ENCODE measurements at places on chromosomes 4 and X. TPM values are rescaled to one million over a fixed set of nuclear protein-coding genes. Genes with fewer than 3 reads are reported as not detected.

DNA sequence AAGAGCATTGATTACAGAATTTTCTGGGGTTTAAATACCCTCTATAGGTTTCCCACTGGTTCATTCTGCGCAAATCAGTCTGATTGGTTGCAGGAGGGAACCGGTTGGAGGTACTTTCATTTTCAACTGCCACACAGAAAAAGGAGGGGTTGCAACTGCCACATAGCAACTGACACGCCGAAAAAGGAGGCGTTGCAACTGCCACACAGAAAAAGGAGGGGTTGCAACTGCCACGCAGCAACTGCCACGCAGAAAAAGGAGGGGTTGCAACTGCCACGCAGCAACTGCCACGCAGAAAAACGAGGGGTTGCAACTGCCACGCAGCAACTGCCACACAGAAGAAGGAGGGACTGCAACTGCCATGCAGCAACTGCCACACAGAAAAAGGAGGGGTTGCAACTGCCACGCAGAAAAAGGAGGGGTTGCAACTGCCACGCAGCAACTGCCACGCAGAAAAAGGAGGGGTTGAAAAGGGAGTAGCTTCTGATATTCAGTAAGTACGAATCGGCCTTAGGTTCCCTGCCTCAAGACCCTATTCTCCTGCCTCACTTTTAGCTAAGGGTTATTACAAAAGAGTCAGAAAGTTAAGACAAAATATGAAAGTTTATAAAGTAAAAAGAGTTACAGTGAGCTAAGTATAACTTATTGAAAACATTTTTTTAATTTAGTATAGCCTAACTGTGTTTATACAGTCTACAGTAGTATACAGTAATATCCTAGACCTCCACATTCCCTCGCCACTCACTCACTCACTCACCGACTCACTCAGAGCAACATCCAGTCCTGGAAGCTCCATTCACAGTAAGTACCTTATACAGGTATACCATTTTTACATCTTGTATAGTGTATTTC is 431.8 kb downstream of the KCTD8 start:
- DNase-seq: peak; percentile 71

GRCh38 chr4:163473576-163473975 is at the start of gene TKTL2:
TSS of gene TKTL2 (minus strand) at chr4:163473754. CDS start at chr4:163473734, 20 bp downstream.
- no peak for DNase-seq

DNA sequence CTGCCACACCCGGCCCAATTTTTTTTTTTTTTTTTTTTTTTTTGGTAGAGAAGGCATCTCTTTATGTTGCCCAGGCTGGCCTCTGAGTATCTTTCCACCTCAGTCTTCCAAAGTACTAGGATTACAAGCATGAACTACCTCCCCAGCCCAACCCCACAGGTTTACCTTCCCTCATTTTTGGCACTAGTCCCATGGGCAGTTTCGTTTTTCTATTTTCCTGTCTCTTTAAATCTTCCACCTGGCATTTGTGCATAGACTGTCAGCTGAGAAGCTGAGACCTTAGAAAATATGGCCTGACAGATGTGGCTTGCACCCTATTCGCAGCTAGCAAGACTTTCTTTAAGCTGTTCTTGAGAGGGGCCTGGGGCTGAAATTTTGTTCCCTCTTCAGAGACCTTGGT is 27.9 kb downstream of the TNIP2 start:
- DNase-seq: no peak

The NKX3-2 gene
- 0.03 TPM for total RNA-seq

DNA sequence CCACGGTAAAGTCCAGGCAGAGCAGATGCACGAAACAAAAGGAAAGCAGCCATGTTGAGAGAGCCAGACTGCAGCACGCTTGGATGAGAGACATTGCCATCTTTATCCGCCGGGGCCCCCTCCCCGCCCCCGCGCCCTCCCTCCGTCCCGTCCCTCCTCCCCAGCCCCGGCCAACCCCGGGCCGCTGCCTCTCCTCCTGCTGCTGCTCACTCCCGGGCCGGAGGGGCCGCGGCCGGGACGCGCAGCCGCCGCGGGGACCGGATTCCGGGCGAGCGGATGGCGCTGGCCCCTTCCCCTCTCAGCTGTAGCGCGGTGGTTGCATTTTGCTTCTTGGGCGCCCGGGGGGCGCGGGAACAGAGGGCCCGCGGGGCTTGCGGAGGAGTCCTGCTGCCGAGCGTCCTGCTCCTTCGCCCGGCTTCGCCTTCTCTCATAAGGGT is 542 bp downstream of the RNF150 start:
- peak; percentile 6 for DNase-seq

- DNase-seq: no peak
These were observed 72.5 kb downstream of the FAT1 start for GRCh38 chr4:186651181-186651603.

GRCh38 chr4:71584585-71584984 is 199.3 kb downstream of the GC start:
- DNase-seq: no peak

GRCh38 chr4:180281724-180282123 is 1961.5 kb upstream of the TENM3 start:
- no peak for DNase-seq

DNA sequence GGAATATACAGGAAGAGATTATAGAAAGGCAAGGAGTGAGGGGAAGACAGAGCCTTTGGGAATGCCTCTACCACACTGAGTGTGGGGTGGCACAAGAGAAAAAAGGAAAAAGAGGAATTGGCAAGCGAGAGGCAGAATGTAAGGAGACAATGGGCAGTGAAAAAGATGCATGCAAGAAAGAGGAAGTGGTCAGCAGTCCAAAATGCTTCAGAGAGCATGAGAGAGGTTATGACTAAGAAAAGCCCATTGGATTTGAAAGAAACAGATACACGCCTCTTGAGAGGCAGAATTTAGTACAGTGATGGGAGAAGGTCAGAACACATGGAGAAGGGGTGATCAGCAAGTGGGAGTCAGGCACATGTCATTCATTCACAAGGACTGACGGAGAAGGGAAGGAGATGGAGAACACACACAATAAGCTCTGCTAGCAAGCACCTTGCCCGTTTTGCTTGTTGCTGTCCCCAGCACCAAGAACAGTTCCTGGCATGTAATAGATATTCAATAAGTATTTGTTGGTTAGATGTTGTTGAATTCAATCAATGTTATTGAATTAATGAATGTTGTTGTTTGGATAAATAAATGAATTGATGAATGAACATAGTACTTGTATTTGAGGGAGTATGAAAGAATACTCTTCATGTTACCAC is 6.3 kb downstream of the DCHS2 start:
- peak; percentile 1 for DNase-seq

DNA sequence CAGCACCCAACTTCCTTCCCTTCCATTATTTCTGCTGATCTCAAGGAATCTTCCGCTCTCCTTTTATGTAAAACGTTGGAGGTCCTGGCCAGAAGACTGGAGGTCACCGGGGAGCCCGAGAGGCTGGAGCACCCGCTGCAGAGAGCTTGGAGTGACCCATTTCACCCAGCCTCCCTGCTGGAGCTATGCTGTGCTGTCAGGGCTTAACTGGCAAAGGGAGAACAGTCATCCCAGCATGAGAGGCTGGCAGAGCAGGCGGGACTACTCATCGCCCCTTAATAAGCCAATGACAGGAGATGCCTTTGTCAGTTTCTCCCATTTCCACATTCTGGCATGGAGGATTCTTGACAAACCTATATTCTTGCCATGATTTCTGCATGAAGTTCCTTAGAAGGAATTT is 98.9 kb downstream of the GATB start:
- no peak for DNase-seq

DNA sequence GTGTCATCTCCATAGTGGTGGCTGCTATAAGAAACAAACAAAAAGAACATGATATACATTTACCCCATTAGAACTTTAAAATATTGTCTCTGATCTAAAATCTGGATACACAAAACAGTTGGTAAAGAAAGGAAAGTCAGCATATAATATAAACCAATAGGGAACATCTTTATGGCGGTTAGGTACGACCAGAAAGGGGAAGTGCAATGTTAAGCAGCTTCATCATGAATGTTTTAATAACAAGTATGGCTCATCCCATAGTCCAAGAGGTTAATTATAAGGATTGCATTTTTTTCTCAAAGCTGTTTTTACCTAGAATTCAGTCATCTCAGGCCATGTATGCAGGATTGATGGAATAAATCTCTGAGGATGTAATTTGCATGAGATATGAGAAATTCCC is 1869.7 kb downstream of the PCDH7 start:
- no peak for DNase-seq

The ARMCX1 gene
- 11.2 TPM for total RNA-seq

- DNase-seq: no peak
These were observed 124.7 kb upstream of the LNX1 start for GRCh38 chr4:53716011-53716410.

DNA sequence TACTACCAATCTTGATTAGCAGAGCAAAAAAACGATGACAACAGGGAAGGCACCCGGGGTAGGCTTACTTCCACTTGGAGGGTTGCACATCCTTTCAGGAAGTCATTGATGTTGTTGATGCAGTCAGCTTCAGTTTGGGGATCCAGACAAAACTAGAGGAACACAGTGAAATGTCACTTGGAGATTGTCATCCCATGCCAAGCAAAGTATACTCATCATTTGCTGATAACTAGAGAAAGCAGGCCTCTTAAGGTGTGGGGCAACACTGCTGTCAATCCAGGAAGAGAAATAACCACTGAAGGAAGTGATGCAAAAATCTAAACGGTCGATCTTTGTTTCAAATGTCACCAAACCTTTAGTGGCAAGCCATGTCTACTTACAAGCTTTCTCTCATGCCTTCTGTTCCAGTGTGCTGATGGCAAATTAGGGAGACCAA is 1.4 kb downstream of the ARHGEF6 start:
- DNase-seq: no peak

GRCh38 chrX:135170877-135171519 is at the start of gene CT55:
TSS of gene CT55 (minus strand) at chrX:135171398. CDS start at chrX:135171171, 227 bp downstream.
- no peak for DNase-seq

The SPIN2A gene
- total RNA-seq: 0.16 TPM

The ZCCHC12 gene
- not detected for total RNA-seq

- DNase-seq: no peak
These were observed 404.2 kb downstream of the KCNIP4 start for GRCh38 chr4:21544415-21544814.

GRCh38 chr4:158782551-158783360 is 13.9 kb downstream of the FNIP2 start:
- no peak for DNase-seq

The EREG gene
- total RNA-seq: 0.02 TPM

- no peak for DNase-seq
These were observed 3.6 kb downstream of the SASH3 start for GRCh38 chrX:129783291-129783713.

DNA sequence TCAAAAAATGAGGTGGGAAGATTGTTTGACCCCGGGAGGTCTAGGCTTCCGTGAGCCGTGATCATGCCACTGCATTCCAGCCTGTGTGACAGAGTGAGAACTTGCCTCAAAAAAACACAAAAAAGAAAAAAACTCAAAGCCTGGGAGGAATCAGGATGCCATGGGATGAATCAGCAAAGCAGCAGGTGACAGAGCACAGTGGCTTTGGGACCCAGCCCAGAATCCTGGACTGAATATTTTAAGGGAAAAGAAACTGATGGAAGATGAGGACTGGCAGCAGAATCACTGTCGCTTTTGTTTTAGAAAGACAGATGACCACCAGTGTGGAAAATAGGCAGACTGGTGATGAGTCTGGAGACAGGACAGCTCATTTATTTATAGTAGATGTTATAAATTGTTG is 16.6 kb downstream of the S100G start:
- peak; percentile 82 for DNase-seq

- DNase-seq: peak; percentile 57
These were observed 2.5 kb downstream of the COQ2 start for GRCh38 chr4:83282049-83282535.

The NEK1 gene
- total RNA-seq: 7.8 TPM

The MAGEB18 gene
- total RNA-seq: not detected

The GAGE12F gene
- total RNA-seq: 1.1 TPM

DNA sequence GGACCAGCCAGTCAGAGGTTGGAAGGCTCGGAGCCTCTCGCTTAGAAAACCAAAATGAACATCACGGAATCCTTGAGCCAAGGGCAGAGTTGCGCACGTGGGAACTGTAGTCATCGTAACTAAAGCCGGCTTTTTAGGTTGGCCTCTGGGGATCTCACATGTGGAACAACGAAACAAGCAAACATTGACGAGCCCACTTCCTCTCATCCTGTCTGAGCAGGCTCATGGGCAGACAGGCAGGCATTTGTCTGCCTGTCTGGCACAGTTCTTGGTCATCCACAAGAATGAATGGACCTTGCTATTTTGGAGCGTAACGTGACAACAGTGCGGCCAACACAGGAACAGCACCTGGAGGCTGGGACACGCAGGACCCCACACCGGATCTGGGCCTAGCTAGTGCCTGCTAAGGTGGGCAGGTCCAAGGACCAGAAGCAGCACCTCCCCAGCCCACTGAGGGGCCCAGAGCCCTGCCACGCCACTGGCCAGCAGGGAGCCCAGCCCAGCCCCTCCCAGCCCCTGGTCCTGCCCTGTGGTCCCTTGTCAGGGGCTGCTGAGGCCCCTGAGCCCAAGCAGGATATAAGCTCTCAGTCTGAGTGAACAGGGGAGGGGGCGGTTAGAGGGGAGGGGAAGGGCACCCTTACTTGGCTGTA is 9.2 kb upstream of the TREX2 start:
- DNase-seq: no peak

DNA sequence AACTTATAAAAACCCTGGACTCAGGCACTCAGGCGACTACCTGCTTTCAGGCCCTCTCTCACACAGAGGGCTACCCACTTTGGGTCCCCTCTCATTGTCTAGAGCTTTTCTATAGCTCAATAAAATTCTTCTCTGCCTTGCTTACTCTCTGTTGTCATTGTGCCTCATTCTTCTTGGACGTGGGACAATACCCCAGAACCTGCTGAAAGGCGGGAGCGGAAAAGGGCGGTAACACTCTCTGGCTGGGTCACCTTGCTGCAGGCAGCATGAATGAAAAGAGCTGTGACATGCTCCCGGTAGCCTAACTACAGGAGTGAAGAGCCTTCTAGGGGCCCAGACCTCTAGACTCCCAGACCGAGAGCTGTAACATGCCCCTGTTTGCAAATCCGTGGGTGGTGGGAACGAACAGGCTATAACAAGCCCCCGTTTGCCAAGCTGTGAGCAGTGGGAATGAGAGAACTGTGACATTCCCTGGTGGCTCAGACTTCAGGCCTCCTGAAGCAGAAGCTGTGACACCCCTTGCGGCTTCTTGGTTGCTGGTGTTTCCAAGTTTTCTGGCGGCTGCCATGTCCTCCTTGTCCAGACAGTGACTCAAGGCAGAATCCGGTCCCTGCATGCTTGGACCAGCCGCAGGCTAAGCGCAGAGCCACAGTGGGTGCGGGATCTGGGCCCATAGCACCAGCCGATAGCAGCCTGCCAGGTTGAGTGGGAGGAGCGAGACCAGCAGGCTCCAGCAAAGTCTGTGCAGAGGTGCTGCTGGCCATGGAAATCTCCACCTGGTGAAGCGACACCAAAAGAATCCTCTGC is 684.6 kb downstream of the ARAP2 start:
- no peak for DNase-seq

Measured in A172 (cell line).